Urinary bladder (tissue), 4 donors: ENCODE measurements at places on chromosomes 5 and 9. TPM values are rescaled to one million over a fixed set of nuclear protein-coding genes. Genes with fewer than 3 reads are reported as not detected.

The TMEM232 gene
- 7.0 TPM for total RNA-seq

The MRPS30 gene
- total RNA-seq = 122 TPM

The FOXD4L4 gene
- not detected for total RNA-seq

The ANKRD18A gene
- 0.95 TPM for total RNA-seq
